ENCODE measurements at places on chromosomes 2 and 18.
A peak's percentile ranks its signal among the peaks of the same experiment; 100 is the strongest.

- no peak for DNase-seq
Observed at GRCh38 chr2:172704072-172704936, 31.3 kb upstream of the RAPGEF4 start.

GRCh38 chr2:37617119-37617892, 54.1 kb downstream of the CDC42EP3 start:
- DNase-seq = no peak

DNA sequence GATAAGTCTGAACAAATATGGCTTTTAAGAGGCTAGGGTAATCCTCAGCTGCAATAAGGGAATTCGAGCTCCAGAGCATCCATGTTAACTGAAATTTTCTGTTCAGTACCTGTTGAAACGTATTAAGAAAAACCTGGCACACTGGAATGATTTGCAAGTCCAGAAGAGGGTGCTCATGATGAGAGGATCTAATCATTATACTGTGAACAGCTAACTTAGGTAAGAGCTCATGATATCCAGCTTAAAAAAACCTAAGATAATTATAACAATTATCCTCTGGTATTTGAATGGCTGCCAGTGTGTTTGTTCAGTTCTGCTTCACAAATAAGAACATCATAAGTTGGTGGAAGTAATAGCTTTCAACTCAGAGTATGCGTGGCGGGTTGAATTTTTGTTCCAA, 1118.3 kb upstream of the DDX18 start:
- no peak for DNase-seq

- no peak for DNase-seq
Observed at GRCh38 chr2:10241641-10242430, 60.9 kb upstream of the HPCAL1 start.

- no peak for DNase-seq
Observed at GRCh38 chr18:67456711-67457110, 59.8 kb downstream of the DSEL start.

DNA sequence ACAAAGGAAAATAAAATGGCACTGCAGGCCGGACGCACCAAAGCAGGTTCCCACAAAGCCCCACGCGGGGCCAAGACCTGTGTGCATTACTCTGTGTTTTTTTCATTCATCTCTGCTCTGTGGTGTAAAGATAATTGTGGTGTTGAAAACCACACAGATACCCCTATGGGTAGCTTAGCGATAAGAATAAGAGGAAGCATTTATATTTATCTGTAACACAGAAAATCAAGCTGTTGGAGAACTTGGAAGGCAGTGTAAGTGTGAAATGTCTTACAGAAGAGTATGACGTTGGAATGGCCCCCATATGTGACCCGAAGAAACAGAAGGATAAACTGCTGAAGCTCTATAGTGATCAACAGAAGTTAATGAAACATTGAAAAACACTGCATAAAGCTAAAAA, 20.3 kb upstream of the MARCO start:
- no peak for DNase-seq

- no peak for DNase-seq
Observed at GRCh38 chr18:13703899-13704298, 22.5 kb downstream of the FAM210A start.

- DNase-seq = peak; percentile 42
Observed at GRCh38 chr2:221716426-221717303, 144.6 kb upstream of the EPHA4 start.

GRCh38 chr2:234772733-234773060, 179.1 kb upstream of the SH3BP4 start:
- no peak for DNase-seq

DNA sequence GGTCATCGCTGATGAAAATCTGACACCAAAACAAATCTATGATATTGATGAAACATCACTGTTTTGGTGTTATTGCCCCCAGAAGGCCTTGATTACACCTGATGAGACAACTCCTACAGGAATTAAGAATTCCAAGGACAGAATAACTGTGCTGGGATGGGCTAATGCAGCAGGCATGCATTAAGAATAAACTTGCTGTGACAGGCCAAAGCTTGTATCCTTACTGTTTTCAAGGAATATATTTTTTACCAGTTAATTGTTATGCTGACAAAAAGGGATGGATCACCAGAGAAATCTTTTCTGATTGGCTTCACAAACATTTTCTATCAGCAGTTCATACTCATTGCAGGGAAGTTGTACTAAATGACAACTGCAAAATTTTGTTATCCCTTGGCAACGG, 278.2 kb downstream of the IKZF2 start:
- DNase-seq = no peak

- DNase-seq = no peak
Observed at GRCh38 chr2:148273158-148273691, 252.3 kb downstream of the MBD5 start.

DNA sequence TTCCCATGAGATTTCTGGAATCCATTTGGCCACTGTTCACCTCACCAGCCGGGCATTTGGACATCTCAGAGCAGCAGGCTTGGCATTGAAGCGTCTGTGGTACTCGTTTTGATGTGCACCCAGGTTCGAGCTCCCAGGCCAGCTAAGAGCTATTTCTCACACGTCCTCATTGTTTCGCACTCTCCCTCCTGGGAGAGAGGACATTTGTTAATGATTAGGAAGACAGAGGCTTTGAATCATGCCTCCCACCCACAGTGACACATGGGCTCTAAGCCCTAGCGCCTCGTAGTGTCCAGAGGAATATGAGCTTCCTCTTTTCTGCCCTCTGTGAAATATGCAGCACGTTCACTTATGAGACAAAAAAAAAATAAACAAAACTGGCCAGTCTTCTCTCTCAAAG, 361.8 kb downstream of the RND3 start:
- peak; percentile 64 for DNase-seq

DNA sequence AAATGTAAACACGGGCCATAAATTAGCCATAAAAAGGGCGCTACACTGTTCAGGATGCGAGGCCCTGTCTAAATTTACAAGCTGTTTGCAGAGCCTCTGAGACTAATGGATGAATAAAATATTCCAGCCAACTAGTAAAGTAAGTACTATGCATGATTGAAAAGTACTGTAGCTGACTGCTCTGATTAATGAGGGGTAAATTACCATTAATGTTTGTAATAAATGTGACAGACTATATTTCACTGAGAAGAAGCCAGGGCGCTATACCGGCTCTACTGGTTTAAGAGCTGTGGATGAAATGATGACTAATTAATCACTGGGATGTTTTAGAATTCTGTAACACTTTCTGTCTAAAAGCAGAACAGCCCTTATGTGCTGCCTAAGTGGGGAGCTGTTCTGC, 54.3 kb upstream of the RGPD4 start:
- DNase-seq = no peak

- no peak for DNase-seq
Observed at GRCh38 chr18:75192899-75193298, 16.0 kb downstream of the PTGR3 start.

GRCh38 chr2:133458280-133458679, 110.0 kb downstream of the NCKAP5 start:
- DNase-seq = no peak

DNA sequence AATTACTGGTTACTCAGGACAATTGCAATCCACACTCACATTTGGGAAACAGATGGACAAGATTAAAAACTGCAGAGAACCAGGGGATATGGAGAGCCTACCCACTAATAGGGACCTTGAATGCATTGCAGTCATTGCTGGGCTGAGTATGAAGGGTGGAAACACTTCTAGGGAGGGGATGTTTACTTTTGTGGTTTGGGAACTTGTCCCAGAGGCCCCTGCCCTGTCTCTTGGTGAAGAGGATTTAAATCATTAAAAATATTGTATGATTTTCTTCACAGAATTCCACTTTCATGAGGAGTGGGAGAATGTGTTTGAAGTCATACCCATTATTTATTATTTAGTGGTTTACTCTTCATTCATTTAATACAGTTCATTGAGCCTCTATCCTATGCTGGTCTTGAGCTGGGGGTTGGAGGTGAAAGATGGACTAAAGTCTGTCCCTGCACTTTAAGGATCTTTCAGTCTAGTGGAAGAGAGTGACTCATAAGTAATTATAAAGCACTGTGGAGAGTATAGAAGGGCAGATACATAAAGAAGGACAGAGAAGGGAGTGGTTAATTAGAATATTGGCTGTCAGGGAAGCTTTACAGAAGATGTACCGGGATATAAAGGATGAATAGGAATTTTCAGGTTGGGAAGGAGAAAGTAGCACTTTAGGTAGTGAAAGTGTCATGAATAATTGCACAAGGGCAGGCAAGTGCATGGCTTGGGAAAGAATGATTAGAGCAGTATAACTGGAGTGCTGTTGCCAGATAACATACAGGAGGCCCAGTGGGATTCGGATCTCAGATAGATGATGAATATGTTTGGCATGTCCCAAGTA, 313.4 kb downstream of the LPIN1 start:
- no peak for DNase-seq

DNA sequence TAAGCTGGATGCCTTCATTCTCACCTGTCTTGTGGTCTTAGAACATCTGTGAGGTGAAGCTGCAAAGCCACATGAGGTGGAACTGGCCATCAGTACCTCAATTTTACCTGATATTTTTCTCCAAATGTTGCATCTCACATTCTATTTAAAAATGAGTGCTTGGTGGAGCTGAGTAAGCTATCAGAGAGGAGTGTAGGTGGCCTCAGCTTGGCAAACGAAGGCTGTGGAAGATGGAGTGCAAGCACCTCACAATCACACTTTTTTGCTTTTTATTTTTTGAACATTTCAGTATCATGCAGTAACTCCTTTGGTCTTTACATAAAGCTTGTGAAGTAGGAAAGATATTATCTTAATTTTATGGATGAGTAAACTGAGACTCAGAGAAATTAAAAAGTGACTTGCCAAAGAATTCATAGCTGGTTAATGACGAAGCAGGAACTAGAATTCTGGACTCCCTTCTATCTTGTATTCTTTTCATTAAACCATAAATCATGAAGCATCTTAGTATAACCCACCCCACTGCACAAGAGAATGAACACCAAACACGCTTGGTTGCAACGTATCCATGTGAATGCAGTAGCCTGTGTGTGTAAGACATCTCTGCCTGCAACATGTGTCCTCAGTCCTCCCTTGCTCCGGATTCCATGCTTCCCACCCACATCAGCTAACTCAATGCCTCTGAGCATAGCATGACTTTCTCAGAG, 27.2 kb downstream of the C2orf49 start:
- DNase-seq = no peak

DNA sequence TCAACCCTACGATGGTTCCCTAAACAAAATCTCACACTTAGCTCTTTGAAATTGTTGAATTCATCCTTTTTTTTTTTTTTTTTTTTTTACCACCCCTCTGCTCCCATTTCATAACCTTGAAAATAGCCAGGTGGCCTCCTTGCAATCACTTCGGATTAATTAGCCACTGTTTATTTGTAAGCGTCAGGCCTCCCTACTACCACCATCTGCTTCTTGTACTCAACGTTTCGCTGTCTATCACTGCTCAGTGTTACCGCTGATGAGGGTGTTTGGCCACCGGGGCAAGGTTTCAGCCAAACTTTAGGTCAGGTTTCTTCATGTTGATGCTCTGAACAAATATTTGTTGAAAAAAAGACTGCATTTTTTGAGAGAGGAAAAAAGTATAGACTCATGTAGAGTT, 183.2 kb downstream of the EPHA4 start:
- DNase-seq = no peak

- DNase-seq = no peak
Observed at GRCh38 chr2:229943770-229944449, 21.6 kb downstream of the FBXO36 start.

DNA sequence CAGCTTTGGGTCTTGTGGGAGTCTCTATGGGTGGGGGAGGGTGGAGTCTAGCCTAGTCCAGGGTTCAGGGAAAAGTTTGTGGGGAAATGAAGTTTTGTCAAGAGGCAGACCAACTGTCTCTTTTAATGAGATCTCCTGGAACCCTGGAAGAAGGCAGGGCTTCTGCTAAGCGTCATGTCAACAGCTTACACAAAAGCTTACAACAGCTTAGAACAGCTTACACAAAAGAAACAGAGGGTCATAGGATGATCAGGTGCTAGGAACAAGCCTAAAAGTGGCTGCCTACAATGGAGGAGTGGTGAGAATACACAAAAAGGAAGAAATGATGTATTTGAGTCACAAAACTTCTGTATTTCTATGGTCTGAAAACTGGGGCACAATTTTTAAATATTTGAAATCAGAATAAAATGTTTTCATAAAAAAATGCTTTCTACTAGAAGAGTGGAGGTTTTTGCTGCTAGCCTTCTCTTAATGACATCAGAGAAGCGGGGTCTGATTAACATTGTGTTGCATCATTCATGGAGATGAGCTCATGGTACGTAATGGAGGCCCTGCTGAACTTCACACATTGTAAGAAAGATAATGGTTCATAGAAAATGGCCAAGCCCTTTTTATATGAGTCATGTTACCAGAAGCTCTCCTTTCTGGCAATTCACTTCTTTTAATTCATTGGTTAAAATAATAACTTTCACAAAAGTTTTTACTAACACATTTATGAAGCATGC, 351.0 kb downstream of the PIK3C3 start:
- no peak for DNase-seq

GRCh38 chr18:8876887-8877286, 171.5 kb downstream of the MTCL1 start:
- no peak for DNase-seq

DNA sequence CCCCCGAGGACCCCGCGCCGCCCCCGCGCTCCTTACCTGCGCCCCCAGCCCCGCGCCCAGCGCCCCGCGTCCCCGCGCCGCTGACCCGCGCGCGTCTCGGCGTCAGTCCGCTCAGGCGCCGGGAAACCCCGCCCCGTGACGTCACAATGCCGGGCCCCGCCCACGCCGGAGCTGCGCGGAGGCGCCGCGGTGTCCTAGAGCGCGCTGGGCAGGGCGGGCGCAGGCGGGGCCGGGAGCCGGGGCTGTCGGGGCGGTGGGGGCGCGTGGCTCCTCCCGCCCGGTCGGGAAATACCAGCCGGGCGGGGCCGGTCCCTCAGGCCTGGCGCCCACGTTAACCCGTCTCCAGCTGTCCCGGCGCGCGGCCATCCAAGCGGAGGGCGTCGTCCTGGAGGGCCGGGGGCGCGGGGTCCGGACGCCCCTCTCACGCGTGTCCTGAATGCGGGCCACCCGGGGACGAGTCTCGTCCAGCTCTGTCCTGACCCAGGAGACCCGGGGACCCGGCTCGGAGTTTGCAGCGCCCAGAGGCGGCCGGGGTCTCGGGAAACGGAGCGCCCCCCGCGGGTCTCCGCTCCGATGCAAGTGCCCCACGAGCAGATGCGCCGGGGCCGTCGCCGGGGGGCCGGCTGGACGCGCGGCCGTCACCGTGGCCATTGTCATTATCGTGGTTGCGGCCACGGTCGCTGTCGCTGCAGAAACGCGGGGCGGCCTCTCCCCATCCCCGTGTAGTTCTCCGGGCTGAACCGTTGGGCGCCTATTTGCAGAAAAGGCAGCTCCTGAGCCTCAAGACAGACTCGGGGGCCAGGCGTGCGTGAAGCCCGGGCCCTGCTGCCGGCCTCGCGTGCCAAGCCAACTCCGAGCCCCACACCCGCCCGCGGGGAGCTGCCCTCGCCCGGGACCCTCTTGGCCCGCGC, at the start of gene SLC66A2:
TSS of gene SLC66A2 (minus strand) at position 109 of the 911 bp plus-strand sequence. CDS start 727 bp downstream, outside the sequence.
- no peak for DNase-seq

DNA sequence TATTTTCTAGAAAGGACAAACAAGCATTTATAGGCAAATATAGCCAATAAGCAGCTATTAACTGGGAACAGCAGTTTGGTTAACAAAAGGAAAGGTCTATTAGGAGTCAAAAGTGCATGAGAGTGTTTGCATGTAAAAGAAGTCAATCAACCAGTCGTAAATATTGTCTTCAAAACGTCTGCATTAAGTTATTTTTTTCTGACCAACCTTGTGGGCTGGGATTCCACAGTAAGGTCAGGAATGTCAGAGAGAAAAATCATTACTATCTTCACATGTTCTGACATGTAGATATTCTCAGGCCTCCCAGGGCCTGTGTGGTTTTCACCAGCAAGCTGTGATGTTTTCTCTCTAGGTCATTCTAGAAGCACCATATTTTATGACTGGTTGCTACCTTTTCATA, 922.5 kb downstream of the SUCLG1 start:
- no peak for DNase-seq
